ENCODE measurements at places on chromosomes 16 and 17.

DNA sequence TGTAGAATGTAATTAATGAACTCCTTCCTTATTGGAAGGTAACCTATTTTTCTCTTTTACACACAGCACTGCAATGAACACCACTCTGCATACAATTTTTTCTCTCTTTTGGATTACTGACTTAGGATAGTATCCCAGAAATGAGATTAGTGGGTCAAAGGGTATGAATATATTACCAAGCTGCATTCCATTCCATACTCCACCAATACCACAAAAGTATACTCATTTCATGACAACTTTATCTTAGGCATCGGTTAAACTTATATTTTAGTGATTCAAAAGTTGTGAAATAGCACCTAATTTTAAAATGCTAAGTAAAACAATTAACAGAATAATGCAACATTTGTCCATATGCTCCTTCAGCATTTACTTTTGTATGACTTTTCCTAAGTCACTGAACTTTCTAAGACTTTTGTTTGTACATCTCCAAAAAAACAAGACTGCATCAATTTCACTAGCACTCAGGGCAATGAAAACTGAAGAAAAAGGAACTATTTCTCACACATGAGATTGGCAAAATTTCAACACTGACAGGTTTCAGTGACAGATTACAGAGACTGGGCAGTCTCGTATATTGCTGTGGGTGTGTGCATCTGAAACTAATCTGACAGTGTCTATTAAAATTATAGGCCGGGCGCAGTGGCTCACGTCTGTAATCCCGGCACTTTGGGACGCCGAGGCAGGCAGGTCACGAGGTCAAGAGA, 32.1 kb downstream of the HELZ start:
- DNase-seq = no peak

- no peak for DNase-seq
Measured at GRCh38 chr17:39618956-39619785, 7.6 kb upstream of the PPP1R1B start.

GRCh38 chr17:81253358-81254131, 14.4 kb downstream of the NDUFAF8 start:
- DNase-seq = no peak

DNA sequence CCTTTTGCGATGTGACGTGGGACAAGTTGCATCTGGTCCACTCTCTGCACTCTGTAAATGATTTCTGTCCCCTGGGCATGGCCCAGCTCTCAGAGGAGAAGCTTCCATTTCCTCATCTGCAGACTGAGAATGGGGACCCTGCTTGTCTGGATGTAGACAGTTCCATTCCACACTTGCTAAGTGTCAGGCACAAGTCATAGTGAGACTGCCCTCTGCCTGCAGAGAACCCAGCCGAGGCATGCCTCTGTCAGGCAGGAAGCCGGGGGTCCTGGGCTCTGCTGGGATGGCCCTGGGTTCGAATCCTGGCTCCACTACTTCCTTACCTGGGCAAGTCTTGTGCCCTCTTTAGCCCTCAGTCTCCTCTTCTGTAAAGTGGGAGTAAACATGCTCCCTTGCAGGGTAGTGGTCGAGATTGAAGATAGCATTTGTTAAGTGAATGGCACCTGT, 4.1 kb downstream of the MAP2K3 start:
- no peak for DNase-seq

- no peak for DNase-seq
Measured at GRCh38 chr16:20938426-20938825, 37.9 kb downstream of the LYRM1 start.

- DNase-seq = peak; percentile 63
Measured at GRCh38 chr17:37671824-37672547, 28.7 kb upstream of the DDX52 start.

- no peak for DNase-seq
Measured at GRCh38 chr16:11285842-11286241, 4.7 kb upstream of the PRM1 start.

- no peak for DNase-seq
Measured at GRCh38 chr17:80949451-80950421, 41.9 kb upstream of the CHMP6 start.
